ENCODE measurements at places on chromosomes 6 and 20. TPM values are rescaled to one million over a fixed set of nuclear protein-coding genes. Genes with fewer than 3 reads are reported as not detected.
A peak's percentile ranks its signal among the peaks of the same experiment; 100 is the strongest.

DNA sequence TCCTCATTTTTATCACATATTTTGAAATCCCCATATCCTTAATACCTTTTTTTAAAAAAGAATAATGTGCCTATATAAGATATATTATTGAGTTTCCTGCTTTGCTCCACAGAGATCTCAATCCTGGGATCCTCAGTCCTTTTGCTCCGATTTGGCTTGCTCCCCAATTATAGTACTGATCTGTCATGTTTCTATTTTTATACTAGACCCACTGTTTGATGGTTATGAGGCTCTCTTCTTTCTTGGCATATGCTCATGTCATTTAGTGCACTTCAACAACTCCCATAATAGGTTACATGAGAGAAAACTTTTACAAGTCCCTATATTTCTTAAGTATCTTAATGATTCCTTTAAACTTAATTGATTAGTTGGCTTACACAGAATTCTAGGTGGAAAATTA, 958.5 kb upstream of the EPHA7 start:
- no peak for DNase-seq

DNA sequence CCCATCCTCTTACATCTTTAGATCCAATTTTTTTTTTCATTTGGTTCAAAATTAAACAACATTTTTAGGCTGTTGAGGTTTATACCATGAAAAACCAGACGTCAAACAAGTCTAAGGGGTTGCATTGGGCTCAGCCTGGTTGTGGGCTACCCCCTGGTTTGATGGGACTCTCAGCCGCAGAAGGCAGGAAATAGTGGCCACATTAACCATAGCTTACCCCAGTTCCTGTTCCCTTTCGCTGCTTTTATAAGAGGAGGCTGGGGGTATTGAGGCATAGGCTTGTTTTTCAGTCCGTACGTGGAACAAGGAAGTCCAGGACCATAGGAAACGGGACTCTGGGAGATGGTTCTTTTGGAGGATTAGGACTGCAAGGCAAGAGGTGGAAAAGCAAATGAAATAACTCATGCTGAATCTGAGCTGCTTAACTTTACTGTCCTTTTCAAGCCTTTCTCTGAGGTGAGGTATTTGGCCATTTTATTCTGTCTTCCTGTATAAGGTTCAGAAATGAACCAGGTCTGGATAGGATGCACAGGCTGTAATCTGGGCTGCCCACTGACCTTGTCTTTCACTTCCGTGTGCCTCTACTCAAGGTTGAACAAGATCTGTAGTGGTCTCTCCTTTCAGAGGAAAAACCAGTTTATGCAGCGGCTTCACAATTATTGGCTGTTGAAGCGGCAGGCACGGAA, 7.7 kb downstream of the BRPF3 start:
- DNase-seq: no peak

DNA sequence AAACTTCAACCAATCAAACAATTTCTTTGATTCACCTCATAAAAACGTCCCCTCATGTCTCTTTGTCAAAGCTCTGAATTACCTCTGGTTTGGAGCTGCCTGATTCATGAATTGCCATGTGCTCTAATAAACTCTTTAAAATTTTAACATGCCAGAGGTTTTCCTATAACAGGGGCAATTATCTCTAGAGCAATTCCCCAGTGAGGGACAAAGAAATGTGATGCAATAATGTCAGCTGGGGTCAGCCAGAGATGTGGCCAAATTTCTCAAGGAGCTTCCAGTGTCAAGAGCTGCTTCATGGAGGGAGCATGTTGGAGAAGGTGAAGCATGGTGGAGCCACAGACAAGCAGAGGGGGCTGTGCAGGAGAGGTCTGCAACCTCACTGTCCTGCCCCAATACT, 38.7 kb upstream of the RFPL4B start:
- no peak for DNase-seq

DNA sequence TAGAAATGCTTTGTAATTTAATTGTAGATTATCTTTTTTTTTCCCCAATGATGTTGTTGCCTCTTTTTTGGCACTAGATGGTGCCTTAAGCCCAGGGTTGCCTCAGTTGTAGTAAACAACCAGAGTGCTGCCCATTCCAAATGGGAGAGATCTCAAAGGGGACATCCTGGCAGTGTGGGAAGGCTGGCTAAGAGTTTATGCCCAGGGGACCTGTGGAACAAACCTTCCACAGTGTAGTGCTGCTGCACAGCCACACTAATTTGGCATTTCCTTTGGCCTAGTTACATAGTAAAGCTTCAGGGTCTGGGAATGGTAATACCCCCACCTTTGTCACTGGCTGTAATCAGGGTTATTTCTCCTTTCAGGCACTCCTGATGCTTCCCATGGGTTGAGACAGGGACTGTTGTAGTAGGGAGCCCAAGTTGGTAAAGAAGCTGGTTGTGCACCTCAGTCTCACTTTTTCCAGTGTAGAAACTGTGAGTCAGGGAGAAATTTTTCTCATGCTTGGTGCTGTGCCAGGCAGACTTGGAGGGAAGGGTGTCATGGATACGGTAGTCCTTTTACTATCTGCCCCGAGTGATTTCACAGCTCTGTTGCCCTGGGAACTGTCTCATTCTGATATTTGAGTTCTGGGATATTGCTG, 177.8 kb upstream of the ECI2 start:
- peak; percentile 92 for DNase-seq

Gene NELFCD
- total RNA-seq: 87.3 TPM

Gene CDS2
- 26.2 TPM for total RNA-seq

Gene MAS1
- total RNA-seq: not detected

Gene SLCO4A1
- 62.4 TPM for total RNA-seq

DNA sequence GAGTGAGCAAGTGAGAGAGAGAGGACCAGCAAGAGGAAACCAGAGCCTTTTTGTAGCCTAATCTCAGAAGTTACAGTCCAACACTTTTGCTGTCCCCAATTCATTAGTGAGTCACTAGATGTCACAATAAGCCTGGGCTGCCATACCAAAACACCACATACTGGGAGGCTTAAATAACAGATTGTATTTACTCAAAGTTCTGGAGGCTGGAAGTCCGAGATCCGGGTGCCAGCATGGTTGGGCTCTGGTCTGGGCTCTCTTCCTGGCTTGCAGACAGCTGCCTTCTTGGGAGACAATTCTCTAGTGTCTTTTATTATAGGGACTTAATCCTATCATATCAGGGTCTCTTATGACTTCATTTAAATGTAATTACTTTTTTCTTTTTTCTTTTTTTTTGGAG, 50.7 kb upstream of the FERMT1 start:
- DNase-seq: no peak

- DNase-seq: peak; percentile 47
These were observed 11.4 kb upstream of the MMS22L start for GRCh38 chr6:97294451-97294850.

Gene CPNE5
- not detected for total RNA-seq

DNA sequence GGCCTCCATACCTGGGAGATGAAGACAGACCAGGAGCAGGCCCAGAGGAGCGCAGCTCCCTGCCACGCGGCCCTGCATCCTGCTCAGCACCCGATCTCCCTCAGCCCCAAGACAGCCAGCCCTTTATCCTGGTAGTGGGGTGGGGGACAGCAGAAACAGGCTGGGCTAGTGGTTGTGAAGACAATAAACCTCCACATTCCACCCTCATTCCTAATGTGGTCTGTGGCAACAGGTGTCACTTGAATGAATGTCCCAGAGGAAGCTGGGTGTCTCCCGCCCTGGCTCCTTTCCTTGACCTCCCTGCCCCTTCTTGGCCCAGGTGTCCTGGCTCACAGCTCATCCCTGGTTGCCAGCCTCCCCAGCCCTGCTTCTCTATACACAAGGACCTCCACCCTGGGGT, at the start of gene C6orf15:
Gene C6orf15 (minus strand): TSS at position 98 of the 400 bp plus-strand sequence. CDS start 20 bp downstream, at position 78.
- DNase-seq: no peak

Gene FAM83C
- not detected for total RNA-seq

DNA sequence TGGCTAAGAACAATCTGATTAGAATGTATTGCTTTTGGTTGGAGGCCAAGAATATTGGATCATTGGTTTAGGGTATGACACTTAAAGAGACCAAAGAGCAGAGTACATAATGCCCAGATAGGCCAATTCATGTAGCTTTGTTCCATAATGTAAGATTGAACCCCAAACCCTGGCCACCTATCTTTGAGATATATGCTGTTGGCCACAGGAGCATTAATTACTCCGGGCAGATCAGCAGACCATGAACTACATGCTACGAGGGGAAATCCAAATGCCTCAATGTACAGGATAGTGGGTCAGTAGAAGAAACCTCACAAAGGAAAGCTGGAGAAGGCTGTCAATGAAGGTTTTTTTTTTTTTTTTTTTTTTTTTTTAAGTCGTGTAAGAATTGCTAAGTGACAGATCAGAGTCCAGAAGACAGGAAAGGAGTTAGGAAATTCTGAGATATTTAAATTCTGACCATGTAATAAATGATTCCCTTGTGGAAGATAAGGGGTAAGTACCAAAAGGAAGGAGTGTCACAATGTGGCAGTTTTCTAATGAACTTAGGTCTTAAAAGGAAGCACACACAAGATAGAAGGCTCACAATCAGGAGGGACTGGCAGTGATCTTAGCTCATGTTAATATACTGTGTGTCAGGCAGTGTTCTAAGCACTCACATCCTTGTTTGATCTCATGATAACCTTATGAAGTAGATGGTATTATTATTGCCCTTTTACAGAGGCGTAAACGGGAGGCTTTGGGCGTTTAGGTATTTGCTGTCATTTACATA, 61.4 kb downstream of the CARMIL1 start:
- no peak for DNase-seq

GRCh38 chr20:63831646-63831992, 555 bp upstream of the ZBTB46 start:
- DNase-seq: no peak

Gene HELZ2
- 23.4 TPM for total RNA-seq

GRCh38 chr20:47535088-47535487, 33.4 kb downstream of the NCOA3 start:
- no peak for DNase-seq

Gene COL10A1
- total RNA-seq: 72.6 TPM

DNA sequence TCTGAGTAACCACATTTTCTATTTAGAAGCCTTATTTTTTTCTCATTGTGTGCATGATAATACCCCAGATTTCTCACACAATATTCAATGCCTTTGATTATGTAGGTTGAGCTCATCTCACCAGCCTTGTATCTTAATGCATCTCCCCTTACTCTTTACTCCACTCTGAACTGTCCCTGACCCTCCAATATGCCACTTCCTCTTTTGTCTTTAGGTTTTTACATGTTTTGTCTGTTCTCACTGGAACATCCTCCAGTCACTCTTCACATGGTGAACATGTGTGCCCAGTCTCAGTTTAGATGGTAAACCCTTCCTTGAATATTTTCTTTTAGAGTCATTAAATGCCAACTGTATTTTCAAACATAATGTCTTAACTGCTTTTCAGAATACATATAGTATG, 392.9 kb upstream of the IMPG1 start:
- DNase-seq: no peak

GRCh38 chr6:17705428-17705777, 1.3 kb downstream of the NUP153 start:
- peak; percentile 67 for DNase-seq

DNA sequence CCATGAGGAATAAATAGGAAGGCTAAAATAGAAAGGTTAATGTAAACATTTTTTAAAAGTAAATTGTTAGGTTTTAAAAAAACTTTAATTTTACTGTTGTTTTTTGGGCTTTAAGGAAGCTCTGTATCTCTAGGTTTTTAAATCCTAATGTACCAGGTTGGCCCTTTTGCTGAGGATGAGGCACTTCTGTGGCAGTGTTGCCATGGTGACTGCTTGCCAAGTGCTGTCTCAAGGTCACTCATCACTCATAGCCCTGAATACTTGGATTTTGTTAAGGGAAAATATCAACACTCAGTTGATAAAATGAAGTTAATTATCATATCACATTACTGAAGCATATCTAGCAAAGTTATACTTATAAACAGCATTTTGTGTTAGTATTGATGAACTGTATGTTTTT, 50.2 kb downstream of the NCOA3 start:
- DNase-seq: peak; percentile 51

DNA sequence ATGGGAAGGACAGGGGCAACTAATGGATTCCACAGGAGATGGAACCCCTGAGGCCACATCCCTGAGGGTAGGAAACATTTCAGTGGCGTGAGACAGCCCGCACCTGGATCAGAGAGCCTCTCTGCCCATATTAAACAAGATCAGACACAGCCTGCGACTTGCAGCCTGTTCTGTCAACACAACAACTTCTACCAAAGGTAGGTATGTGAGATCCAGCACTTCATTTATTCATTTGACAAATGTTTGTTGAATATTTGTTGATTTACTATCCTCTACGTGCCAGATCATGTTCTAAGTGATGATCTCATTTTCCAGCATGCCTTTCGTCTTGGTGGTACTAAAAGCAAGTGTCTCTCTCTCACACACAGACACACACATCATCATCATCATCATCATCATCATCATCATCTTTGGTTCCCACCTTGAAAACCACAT, 43.2 kb upstream of the NT5E start:
- no peak for DNase-seq

DNA sequence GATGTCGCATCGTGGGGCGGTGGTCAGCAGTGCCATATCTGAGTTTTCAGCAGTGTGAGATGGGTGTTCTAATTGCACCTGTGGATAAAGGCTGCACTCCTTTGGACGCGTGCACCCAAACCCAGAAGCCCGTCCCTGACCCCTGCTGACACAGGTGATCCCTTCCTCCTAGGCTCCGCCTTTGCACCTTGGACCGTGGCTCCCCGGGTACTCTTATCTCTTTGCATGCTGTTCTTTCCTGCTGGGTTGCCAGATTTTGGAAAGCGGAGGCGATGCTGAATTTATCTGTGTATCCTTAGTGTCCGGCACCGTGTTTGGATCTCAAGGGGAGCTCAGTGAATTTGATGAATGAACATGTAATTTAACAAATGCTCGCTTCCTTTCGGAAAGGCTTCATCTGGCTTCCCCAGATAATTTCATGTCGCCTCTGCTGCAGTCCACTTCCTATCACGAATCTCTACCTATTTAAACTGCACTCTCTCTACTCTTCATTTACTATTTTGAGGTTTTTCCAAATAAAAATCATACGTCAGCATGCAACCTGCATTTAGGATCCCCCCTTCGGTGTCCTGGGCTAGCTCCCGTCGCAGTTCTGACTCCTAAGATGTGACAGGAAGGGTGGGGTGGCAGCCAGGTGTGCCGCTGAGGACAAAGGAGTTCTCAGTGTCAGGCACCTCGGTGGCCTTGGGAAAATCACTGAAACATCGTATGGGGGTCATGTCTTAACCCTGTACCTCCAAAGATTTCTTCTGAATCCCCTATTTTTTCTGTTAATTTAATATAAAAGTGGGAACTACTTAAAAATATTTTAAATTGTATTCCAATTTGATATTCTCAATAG, 753 bp upstream of the PERP start:
- no peak for DNase-seq

Gene FNDC11
- 1.8 TPM for total RNA-seq

- DNase-seq: no peak
These were observed 88.5 kb downstream of the BCAS1 start for GRCh38 chr20:53981752-53982437.
